ENCODE measurements at places on chromosomes 13 and 19.

GRCh38 chr19:44957526-44957925 lies 2.3 kb downstream of the CLPTM1 start:
- DNase-seq: no peak

- DNase-seq: no peak
Measured at GRCh38 chr13:39350461-39350881, 252.5 kb downstream of the LHFPL6 start.

DNA sequence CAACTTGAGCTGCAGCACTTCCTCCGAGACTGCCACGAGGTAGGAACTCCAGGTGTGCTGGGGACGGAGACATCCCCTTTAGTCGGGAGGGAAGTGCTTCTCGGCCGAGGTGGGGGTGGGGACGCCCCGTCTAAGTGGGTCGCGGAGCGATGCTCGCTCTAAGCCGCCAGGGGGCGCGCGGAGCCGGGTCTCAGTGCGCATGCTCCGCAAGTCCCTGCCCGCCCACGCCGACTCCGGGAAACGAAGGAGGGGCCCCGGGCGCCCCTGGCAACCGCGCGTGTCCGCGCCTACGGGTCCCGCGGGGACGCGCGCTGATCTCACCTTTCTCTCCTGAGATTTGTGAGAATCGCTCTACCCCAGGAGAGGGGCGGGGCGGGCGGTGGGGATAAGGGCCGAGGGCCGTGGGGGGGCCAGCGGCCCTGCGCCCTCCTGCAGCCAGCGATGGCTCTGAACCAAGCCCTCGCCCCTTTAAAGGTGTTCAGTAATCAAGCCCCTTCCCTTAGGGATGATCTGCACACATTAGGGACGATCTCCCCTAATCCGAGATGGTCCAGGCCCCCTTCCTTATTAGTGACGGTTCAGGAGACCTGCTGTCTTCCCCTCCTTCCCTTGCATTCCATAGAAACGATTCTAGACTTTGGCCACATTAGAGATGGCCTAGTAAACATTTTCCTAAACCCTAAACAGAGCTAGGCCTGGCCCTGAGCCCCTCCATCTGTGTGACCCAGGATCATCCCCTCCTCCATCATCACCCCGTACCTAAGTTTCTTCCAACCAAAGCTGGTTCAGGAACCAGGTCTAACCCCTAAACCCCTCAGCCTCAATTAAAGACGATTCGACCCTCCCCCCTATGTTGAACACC lies 47.3 kb upstream of the SHKBP1 start:
- DNase-seq: peak; percentile 18

GRCh38 chr13:65915195-65915594 lies 1314.9 kb downstream of the PCDH9 start:
- DNase-seq: no peak

- DNase-seq: peak; percentile 22
Measured at GRCh38 chr13:51397262-51397941, 55.4 kb downstream of the INTS6 start.

DNA sequence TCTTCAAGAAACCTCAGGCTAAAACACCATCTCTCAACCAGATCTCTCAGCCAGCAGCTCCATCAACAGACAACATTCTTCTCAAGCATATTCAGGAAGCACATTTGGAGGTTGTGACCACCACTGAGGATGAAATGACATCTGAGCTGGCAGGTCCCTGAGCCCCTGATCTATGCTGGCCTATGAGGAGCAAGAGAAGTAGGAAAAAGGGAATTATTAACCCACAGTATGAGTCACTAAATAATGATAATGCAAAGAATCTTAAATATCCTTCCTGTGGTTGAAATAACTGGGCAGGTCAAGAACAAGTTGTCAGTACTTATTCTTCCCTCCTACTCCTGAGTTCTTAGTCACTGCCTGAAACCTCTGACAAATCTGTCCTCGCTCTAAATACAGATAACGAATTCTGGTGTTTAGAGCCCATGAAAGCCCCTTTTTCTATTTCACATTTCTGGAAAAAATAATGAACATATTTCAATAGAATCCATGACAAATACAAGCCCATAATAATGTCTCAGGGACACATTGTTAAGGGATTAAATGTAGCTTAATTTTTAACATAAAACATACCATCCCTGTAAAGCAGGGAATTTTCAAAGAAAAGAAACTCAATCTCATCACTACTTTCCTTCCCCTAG lies 225.8 kb upstream of the IRS2 start:
- peak; percentile 95 for DNase-seq

DNA sequence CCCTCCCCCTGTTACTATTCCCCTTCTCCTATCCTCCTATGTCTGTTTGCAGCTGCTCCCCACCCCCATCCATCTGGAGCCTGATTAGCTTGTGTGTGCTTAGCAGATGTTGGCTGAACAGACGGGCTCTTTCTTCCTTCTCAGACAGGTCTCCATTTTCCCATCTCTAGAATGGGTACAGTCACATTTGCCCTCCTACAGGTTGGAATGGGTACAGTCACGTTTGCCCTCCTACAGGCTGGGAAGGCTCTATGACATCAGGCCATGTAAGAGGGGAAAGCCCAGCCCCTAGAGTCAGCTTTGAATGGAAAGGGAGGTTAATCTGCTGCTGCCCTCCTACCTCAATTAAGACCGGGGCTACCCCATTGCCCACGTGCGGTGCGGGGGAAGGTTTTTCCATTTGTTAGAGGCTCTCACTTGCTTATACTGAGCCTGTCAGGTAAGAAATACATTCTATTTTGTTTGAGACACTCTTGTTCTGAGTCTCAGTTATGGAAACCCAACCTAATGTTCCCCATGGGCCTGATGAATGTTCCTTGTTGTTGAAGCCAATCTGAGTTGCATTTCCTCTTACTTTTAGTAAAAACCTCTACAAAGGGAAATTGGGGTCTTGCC lies 2.2 kb upstream of the CLEC17A start:
- no peak for DNase-seq

DNA sequence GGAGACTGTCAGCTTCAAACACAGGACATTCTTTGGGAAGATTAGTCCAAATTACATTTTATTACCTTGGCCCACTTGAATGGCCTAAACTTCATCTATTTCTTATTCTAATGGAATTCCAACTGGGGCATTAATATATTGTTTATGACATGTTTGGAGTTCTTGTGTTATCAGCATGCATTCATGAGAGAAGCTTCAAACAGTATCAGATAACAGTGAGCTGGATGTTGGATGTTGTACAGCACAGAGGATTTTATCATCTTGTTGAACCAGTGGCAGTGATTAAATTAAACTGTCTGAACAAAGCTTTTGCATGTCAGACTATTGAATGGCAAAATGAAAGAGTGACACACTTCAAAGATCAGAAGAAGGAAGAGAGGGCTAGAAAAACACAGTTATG lies 50.0 kb downstream of the MZT1 start:
- no peak for DNase-seq

- no peak for DNase-seq
Measured at GRCh38 chr13:76798037-76798436, 88.2 kb downstream of the KCTD12 start.

- DNase-seq: no peak
Measured at GRCh38 chr19:45047188-45047797, 8.4 kb downstream of the CLASRP start.

DNA sequence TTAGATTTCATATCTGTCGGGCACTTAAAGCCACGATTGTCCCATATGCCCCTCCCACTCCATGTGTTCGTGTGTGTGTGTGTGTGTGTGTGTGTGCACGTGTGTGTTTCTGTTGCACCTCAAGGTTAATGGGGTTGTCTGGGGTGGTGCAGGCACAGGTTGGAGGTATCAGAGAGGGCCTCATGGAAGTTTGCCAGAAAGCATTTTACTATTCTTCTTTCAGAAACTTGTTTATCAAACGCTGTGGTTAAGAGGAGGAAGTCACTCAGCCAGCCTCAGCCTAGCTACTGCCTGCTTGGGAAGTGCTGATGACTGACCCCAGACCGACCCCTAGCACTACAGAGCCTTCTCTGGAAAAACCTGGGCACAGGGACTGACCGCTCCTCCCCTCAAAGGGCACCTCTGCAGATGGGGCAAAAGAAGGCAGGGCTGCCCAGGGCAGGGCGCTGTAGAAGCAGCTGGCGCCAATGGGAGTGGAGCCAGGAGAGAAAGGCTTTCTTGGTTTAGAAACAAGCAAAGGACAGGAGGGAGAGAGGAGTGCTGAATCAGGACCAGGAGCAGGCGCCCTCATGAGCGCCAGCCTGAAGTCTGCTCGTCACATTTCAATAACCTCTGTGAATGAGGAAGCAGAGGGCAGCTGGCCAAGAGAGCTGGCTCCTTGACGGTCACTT lies 3.9 kb downstream of the SIAH3 start:
- DNase-seq: peak; percentile 30

DNA sequence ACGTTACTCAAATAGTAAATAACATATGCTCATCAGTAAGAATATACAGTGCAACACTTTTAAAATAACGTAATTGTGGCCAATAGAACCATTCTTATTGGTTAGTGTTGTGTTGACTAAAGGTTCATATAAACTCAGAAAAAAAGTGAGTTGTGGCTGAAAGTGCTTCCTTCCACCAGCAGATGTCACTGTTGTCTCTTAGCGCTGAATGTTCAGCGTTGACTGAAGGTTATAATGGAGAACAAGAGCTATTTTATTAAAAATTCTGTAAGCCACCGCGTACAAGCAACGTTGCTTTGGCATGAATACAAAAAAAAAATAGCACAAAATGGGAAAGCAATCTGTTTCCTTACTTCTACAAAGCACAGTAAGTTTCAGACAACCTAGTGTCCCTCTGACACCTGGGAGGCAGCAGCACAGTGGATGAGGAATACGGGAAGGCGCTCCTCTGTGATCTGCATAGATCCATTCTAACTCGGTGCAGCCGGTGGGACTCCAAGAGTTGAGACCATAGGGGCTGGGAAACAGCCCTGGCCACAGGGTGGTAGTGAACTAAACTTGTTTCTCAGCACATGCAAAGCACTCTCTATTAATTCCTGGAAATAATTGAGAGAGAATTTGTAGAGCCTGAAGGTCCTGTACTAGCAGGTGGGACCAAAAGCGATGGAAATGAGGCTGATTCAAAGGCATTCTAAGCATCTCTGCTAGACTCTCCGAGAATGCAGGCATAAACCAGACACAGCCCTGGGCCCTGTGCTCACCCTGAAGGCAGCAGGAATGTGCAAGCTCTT lies 23.9 kb upstream of the OXGR1 start:
- no peak for DNase-seq

DNA sequence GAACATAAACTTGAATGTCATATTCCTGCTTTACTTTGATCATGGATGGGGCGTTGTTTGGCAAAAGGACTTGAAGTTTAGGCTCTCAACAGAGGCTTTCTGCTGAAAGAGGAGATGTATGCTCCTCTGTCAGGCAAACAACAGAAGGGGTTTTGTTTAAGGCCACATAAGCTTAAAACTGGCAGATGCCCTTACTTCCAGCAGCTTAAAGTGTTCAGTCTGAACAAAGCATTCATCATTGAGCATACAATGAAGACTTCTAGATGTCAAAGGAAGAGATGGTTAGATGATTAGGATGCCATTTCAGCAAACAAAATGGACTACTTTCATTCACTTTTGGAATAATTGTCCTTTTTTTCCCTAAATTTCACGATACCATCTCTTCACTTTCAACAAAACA lies 484.5 kb downstream of the SLITRK6 start:
- DNase-seq: no peak

GRCh38 chr13:98512774-98513665 lies 63.9 kb downstream of the STK24 start:
- DNase-seq: no peak

DNA sequence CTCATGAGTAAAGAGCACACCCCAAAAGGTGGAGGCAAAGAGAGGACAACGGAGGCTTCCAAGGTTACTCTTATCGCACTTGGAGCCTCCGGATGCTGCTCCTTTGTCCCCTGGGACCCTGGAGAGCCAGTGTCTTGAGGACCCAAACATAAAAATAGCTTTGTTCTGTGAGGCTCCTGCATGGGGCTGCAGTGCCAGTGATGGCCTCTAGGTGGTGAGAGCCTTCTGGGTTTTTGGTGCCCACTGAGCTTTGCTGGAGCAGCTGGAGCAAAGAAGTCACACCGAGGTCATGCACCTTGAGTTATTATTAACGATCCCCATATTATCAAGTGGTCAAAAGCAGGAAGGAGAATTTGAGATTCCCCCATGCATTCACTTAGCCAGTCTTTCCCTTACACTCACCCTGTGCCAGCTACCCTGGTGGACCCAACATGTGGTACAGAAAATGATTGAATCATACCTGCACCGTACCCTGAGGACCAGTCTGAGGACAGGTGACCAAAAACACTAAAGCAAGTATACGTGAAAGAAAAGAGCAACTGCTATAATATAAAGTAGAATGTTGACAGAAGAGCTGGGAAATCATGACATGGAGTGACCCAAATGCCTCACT lies 41.5 kb downstream of the ZNF682 start:
- DNase-seq: no peak

GRCh38 chr19:14582894-14583340 lies at the start of gene CLEC17A:
Gene CLEC17A, plus strand, starts transcription at chr19:14583084. Its CDS starts 77 bp downstream, at chr19:14583161.
- no peak for DNase-seq

Data from non-pigmented ciliary epithelial cell (primary cell).